PC-9 (cell line): ENCODE measurements at places on chromosomes 11 and 22. TPM values are rescaled to one million over a fixed set of nuclear protein-coding genes. Genes with fewer than 3 reads are reported as not detected.

Gene POU2AF2
- total RNA-seq = not detected in 2 replicates

DNA sequence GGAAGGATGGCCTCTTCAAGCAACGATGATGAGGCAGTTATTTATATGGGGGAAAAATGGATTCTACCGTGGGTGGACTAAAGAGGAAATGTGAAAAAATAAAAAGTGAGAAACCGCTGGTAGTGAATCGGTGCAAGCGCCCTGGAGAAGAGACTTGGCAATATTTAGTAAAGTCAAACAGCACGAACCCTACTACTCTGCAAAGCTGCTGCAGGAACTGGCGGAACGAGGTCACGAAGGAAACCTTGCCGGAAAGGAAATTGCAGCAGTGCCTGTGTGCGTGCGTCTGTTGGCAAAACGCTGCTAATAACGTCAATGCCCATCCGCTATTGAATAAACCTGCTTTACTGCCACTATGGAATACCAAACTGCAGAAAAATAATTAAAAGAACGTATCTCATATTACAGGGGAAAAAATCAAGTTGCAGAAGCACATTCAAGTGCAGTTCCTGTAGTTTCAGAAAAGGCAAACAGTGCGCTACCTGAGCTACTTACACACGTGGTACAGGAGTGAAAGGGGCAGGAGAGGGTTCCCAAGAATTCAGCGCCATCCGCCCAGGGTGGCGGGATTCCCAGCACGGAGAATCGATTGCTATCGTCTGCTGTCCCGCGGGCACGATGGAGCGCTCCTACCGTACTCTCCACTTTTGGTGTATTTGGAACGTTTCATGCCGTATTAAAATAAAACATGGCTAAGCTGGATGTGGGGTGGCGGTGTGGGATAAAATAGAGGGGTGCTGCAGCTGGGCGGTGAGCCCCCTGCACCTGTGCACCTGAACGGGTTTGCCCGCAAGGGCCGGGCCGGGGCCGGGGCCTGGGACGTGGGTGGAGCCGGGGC is 585 bp upstream of the NADSYN1 start:
- peak; percentile 44 for DNase-seq

- no peak for DNase-seq
Measured at GRCh38 chr11:1854949-1855885, 2.3 kb downstream of the LSP1 start.

Gene LDHAL6A
- total RNA-seq = not detected in 2 replicates
